NCI-H1092 (cell line): ENCODE measurements at places on chromosomes 2 and 18.

- DNase-seq: no peak
Measured at GRCh38 chr2:186379052-186379451, 107.0 kb upstream of the ZC3H15 start.

DNA sequence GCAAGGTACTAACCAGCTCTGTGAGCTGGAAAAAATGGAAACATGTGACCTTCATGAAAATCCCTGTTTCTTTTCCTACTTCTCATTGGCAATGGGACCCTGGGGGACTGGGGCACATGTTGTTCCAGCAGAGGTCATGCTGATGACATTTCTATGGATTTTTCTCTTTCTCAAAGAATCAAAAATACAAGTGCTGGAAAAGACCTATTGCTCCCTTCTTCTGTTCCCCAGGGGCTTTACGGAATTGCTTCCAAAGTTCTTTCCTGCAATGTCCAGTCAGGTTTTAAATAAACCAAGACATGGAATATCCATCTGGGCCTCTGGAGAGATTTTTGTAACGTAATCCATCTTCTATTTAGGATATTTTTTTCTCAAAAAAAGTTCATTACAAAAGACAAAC lies 1006.1 kb upstream of the CELF4 start:
- no peak for DNase-seq

- DNase-seq: no peak
Measured at GRCh38 chr2:138497294-138497693, 4.3 kb upstream of the SPOPL start.

- DNase-seq: no peak
Measured at GRCh38 chr18:5964596-5964995, 69.3 kb upstream of the TMEM200C start.

GRCh38 chr2:35989040-35989439 lies 366.5 kb upstream of the CRIM1 start:
- DNase-seq: no peak

DNA sequence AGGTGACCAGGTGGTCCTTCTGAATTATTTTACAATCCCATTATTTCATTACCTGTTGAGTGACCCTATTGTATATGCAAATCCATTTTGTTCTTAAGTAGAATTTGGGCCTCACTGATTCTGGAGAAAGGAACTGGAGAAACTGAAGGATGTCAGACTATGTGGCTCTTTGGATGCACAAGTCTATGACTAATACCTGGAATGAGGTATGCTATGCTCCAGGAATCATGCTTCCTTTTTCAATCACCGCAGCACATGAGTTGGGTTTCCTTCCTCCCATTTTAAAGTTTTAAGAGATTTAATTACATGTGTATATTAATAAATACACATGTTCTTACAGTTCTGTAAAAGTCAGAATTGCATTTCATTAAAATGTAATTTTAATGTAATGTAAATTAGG lies 253.9 kb upstream of the VWC2L start:
- no peak for DNase-seq

DNA sequence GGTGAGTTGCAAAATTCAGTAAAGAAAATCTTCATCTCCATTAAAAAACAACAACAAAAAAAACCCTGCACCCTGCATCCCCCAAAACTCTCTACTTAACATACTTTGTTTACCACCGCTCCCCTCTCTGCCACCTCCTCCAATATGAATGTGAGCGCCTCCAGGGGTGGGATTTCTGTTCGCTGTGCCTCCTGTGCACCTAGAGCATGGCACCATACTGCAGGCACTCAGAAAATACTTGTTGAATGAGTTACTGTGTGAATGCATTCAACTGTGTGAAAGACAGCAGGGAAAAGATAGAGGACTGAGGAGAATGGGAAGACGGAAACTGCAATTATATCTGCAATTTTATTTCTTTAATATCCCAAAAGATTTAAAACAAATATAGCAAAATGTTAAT lies 4.5 kb downstream of the CEBPZ start:
- no peak for DNase-seq

- no peak for DNase-seq
Measured at GRCh38 chr2:126507425-126507911, 148.5 kb upstream of the GYPC start.

DNA sequence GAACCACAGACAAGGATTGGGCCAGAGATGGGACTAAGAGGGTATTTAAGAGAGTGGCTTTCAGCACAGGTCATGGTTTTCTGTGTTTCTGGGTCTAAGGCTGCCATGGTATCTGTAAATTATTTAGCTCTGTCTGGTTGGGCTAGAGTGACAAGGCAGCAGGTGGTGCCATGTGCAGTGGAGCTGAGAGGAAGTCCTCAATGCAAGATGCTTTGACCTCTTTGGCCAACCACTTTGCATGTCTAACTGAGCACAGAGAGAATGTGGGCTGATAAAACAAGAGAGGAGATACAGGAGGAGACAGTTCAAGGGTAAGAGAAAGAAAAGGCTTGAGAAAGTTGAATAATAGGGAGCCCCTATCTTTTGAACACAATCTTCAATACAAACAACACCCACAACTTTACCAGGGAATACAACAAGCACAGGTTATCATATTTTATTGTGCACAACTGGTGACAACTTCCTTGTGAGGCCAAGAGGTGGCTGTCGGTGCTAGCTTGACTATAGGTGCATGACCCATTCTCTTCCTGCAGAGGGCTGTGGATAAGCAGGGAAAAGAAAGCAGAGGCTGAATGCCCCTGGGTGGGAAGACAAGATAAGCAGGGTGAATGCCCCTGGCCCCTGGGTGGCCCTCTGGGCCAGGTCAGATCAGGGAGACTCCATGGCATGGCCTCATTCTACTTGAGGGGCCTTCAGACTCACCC lies 12.3 kb downstream of the FLACC1 start:
- no peak for DNase-seq

DNA sequence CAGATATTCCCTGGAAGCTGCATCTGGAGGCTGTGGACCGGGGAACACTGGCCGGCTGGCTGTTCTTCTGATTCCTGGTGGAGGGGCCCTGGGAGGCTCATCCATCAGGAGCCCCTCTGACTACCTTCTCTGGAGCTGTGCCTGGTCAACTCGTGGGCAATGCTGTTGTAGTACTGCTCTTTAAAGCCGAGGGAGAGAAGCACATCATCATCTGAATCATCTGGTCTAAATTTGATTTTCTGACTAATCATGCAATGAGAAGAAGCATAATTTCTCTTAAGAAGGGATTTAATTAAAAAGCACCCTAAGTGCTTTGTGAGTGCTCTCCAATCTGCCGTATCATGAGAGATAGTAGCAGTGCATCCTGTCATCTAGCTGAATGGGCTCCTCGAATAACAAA lies 229.5 kb downstream of the FHOD3 start:
- no peak for DNase-seq

DNA sequence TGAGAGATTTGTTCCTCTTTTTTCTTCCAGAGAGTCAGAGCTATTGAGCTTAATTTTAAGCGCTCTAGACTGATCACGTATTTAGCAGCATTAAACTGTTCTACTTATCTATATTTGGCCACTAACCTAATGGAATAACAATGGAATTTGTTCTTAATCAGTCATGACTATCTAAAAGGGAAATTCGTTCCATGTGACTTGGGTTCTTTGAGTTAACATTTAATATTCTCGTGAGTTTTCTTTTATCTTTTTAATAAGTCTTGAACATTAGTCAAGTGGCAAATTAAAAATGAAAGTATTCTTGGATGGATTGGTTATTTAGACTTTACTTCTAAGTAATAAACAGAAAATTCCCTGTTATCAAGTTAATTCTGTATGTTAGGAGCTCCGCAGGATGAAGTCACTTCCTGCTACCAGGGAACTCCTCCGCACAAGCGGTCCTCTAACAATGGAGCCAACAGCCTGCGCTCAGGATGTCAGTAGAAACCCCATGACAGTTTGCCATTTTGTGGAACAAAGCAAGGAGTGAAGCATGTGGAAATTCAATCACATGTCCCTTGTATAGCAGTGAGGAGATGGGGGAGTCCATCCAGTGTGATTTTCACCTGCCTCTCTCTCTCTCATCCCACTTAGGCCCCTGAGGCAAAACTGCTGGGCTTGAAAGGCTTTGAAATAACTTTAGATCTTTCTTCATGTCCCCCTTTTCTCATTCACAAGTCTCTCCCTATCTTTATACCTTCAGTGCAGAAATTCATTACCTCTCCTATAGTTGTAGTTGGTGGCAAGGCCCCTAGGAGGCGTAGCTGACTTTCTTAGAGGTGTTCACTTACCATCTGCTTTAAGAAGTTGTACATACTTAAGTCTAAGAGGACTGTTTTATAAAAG lies 138.1 kb downstream of the WDR7 start:
- DNase-seq: no peak

DNA sequence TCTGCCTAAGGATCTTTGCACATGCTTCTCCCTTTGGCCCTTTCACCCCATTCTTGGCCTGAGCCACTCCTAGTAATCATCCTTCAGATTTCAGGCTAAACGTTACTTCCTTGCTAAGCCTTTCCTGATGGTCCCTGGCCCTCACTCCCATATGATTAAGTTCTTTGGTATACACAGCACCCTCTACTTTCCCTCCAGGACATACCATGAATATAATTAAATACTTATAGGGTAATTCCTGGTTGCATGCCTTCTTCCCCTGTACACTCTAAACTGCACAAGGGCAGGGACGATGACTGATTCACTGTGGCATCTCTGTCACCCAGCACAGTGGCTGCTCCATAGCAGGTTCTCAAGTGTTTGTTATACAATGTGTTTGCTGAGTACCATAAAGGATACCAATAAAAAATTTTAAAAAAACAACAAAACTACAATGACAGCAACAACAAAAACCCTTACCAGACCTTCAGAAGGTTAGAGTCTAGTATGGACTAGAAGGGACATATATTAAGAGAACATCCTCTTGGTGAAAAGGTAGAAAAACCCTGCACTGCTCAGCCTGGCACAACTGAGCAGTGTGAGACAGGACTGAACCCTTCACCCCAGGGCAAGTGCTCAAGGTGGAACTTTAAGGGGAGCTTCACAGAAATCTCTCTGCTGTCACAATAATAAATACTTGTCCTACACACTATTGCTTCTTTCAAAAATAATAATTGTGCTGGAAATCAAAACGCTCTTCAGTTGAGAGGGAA lies 76.2 kb downstream of the AAK1 start:
- no peak for DNase-seq

- DNase-seq: no peak
Measured at GRCh38 chr18:23165271-23166068, 30.2 kb downstream of the CABLES1 start.

DNA sequence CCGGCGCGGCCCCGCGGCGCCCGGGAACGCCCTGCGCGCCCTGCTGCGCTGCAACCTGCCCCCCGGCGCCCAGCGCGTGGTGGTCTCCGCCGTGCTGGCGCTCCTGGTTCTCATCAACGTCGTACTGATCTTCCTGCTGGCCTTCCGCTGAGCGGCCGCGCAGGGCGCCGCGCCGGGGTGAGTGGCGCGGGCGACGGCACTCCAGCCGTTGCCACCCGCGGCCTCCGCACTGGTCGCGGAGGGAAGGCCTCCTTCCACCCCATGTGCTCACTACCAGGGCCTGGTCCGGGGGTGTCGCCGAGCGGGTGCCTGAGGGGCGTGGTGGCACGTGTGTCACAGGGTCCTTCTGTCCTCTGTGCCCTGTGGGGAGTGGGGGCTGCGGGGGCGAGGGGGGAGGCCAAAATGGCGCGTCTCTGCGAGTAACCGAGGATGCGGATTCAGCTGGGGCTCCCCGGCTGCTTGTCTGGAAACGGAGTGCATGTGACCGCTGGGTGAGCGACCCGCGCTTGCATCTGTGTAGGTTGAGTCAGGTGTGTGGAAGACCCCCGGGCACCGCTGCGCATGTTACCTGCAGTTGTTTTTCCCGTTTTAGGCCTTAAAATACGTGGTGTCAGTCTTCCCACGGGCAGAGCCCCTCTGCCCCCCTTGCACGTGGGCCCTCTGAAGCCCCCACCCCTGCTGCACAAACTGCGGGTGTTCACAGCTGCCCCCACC lies 58.0 kb downstream of the FAM168B start:
- no peak for DNase-seq

- no peak for DNase-seq
Measured at GRCh38 chr2:68931799-68932198, 20.9 kb downstream of the GKN2 start.

DNA sequence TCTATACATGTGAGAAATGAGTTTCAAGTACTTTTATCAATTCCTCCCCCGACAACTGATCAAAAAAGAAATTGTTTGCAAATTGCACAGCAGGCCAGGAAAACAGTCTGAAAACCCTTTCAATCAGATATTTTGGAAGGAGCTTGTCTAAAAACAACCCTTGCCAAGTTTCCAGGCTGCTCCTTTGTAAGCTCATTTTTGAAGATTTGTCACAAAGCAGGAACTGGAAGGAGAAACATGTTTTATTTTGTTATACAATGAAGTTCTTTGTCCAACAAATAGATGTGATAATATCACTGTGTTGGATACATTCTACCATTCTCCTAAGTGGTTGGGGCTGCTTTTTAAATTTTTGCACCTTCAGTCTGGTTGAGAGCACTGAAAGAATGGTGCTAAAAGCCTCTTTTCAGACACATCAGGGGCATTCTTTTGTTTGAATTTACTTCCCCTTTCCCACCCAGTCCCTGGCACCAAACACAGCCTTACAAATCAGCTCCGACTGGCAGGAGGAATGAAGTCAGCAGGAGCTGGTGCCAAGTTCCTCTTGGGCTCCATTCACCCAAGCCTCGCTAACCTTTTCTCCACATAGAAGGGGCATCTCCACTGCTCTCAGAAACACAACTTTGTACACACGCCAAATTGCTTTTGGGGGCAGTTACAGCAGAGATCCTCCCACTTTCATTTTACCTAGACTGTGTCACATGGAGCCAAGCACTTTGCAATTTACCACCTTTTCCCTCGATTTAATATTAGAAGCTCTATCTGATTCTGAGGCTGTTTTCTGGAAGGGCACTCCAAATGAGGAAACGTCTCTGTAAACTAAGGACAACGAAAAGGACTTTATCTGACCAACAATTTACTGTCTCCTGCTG lies 88.0 kb downstream of the C1D start:
- DNase-seq: no peak

DNA sequence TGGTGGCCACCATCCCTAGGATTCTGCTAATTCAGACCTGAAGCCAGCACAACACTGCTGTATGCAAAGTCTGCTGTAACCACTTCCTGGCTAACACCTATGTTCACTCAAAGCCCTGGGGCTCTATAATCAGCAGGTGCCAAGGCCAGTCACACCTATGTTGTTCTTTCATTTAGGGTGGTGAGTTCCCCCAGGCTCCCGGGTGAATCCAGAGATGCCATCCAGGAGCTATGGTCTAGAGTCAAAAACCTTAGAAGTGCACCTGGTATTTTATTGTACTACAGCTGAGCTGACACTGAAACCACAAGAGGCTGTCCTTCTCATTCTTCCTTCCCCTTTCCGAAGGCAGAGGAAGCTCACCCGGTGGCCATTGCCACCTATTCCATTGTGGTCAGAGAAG lies 46.2 kb upstream of the CCDC141 start:
- no peak for DNase-seq
